Breast epithelium (tissue), 4 donors: ENCODE measurements at places on chromosomes 7 and 10.

DNA sequence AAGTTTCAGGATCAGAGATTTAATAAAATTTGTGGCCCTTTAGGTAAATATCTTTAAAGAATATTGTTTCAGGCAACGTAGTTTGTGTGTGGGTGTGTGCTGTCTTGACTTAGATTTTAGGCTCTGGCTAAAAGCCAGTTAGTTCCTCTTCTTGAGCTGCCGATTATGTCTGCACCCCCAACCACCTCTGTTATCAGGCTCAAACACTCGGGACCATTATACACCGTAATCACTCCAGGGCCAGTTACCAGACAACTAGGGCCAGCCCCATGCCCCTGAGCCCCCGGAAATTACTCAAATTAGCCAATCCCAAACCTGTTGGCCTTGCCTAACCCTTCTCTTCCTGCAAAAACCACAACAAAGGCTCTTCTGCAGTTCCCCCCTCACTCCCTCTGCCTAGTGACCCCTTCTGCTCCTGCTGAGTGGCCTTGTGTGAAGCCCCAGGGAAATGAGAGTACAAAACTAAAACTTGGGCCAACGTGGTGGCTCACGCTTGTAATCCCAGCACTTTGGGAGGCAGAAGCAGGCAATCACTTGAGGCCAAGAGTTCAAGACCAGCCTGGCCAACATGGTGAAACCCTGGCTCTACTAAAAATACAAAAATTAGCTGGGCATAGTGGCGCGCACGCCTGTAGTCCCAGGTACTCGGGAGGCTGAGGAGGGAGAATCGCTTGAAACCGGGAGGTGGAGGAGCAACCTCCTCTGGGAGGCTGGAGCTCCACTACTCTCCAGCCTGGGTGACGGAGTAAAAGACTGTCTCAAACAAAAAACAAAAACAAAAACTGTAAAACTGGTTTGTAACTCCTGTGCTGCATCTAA is 9.2 kb upstream of the HNRNPF start:
- H3K27ac ChIP-seq = peak overlapping the region; percentile 17
- H3K27me3 ChIP-seq = no peaks in the 10 kb centered on the region
- no peak for DNase-seq

- DNase-seq = peak; percentile 12
- H3K4me1 ChIP-seq = no peaks in the 10 kb centered on the region
- H3K4me3 ChIP-seq = peak overlapping the region; percentile 45
- H3K36me3 ChIP-seq = no peaks in the 10 kb centered on the region
- H3K27ac ChIP-seq = peak overlapping the region; percentile 95
- no peaks in the 10 kb centered on the region for H3K27me3 ChIP-seq
Observed at GRCh38 chr7:27123477-27124053, 7.0 kb downstream of the HOXA4 start.

DNA sequence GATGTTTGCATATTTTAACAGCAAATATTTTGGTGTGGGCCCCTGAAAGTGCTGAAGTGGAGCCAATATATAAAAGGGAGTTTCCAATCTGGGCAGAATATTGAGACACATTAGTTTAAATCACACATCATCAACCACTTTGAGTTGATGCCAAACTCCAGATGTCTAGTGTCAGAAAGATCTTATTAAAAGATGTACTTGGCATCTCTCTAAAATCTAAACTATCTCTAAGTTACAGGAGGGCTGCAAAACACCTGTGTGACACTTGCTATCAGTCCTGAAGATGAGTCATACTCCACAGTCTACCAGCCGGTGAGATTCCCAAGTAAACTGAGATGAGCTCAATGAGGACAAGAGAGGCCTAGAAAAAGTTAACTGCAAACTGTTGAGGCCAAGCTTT is 11.4 kb downstream of the JAZF1 start:
- no peaks in the 10 kb centered on the region for H3K4me1 ChIP-seq
- no peak overlapping the region for H3K27ac ChIP-seq
- H3K4me3 ChIP-seq = no peak overlapping the region

DNA sequence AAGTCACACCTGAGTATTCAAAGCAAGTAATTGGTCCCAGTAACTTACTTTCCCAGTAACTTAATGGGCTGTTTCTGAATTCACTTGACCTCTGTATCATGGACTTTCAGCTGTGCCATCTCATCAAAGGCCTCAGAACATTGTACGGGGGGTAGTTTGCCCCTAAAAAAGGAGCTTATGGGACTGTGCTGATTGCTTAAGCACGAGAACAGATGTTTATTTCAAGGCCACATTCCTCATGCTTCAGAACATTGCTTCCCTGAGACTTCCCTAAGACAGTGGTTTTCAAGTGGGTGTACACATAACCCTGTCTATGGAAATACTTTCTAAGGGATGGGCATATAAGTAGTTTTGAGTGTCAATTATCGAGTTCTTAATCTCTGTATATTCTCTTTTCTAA is 26.8 kb downstream of the CALCR start:
- H3K27ac ChIP-seq = no peak overlapping the region
- no peak for DNase-seq
- no peaks in the 10 kb centered on the region for H3K27me3 ChIP-seq
- H3K4me1 ChIP-seq = no peaks in the 10 kb centered on the region
- no peaks in the 10 kb centered on the region for H3K36me3 ChIP-seq

DNA sequence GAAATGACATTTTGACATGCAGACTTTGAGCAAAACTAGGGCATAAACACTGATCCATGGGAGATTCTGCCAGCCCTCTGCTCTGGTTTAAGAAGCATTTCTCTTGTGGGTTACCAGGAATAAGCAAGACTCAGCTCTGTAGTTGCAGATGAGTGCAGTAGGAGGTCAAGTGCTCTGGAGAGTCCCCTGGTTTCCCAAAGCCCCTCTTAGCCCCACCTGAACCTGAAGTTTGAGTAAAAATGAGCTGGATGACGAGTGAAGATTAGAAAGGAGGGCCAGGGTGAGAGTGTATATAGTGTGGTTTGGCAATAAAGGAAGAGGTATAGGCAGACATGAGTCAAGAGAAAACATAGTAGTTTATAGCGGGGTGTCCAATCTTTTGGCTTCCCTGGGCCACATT is 220.3 kb downstream of the ARL4A start:
- no peaks in the 10 kb centered on the region for H3K36me3 ChIP-seq
- no peak overlapping the region for H3K27ac ChIP-seq
- no peaks in the 10 kb centered on the region for H3K4me1 ChIP-seq

GRCh38 chr10:62587011-62587410 is 212.8 kb downstream of the ZNF365 start:
- H3K4me1 ChIP-seq = no peaks in the 10 kb centered on the region
- H3K27ac ChIP-seq = no peak overlapping the region

GRCh38 chr10:103147645-103148044 is 45.4 kb downstream of the NT5C2 start:
- no peak overlapping the region for H3K27ac ChIP-seq
- H3K4me1 ChIP-seq = no peaks in the 10 kb centered on the region
- H3K36me3 ChIP-seq = no peaks in the 10 kb centered on the region
- H3K27me3 ChIP-seq = no peaks in the 10 kb centered on the region

GRCh38 chr7:33671531-33672262 is 233.6 kb upstream of the BMPER start:
- H3K36me3 ChIP-seq = no peaks in the 10 kb centered on the region
- no peaks in the 10 kb centered on the region for H3K4me1 ChIP-seq
- no peaks in the 10 kb centered on the region for H3K27me3 ChIP-seq
- H3K4me3 ChIP-seq = no peak overlapping the region
- no peak for DNase-seq
- H3K27ac ChIP-seq = no peak overlapping the region

DNA sequence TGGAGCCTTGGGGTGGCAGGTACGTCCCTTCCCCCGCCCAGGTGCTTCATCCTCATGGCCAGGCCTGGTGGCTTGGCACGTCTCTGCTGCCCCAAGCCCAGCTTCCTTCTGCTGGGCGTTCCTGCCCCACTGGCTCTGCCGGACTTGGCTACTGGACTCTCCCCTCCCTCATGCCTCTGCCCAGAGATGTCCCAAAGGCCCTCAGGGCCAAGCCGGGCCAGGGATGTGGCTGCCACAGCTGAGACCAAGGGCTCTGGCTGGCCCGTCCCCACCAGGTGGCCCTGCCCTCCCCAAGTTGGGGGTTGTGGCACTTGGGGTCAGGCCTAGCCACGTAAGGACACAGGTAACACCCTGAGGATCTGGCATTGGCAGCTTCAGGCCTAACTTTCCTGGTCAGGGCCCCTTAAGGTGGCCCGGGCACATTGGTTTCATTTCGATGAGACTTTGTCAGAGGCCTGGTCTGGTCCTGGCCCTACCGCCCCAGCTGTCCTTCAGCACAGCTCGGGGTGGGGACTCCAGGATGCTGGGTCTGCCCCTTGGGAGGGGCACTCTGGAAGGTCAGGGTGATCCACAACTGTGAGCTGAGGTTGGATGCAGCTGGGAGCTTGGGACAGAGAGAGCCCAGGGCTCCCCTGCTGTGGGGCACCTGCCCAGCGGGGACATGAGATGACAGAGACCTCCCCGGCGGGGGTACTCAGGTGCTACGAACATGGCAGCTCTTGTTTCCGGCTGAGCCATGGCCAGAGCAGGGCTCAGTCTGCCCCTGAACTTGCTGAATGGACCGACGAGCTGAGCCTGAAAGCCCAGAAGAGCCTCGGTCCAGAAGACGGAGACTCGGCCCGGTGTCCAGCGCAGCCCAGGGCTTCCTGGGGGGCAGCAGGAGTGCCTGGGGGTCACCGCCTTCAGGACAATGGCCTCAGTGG is 2.9 kb downstream of the BHLHA15 start:
- no peaks in the 10 kb centered on the region for H3K36me3 ChIP-seq
- H3K4me3 ChIP-seq = no peak overlapping the region
- DNase-seq = peak; percentile 28

DNA sequence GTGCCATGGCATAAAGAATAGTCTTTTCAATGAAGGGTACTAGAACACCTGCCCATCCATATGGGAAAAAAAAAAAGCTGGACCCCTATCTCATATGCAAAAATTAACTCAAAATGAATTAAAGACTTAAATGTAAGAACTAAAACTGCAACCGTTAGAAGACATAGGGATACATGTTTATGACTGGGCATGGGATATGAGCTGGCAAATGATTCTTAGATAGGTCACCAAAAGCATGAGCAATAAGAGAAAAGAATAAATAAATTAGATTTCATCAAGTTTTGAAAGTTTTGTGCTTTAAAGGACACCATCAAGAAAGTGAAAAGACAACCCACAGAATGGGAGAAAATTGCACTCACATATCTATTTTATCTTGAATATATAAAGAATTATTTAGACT is 222.0 kb downstream of the ADK start:
- no peak for DNase-seq
- H3K27ac ChIP-seq = no peak overlapping the region
- H3K27me3 ChIP-seq = no peaks in the 10 kb centered on the region
- H3K4me3 ChIP-seq = no peak overlapping the region
- no peaks in the 10 kb centered on the region for H3K4me1 ChIP-seq

GRCh38 chr10:72509941-72510340 is 115.9 kb downstream of the MICU1 start:
- H3K36me3 ChIP-seq = no peaks in the 10 kb centered on the region
- no peak overlapping the region for H3K27ac ChIP-seq
- H3K4me1 ChIP-seq = no peaks in the 10 kb centered on the region
- no peaks in the 10 kb centered on the region for H3K27me3 ChIP-seq

DNA sequence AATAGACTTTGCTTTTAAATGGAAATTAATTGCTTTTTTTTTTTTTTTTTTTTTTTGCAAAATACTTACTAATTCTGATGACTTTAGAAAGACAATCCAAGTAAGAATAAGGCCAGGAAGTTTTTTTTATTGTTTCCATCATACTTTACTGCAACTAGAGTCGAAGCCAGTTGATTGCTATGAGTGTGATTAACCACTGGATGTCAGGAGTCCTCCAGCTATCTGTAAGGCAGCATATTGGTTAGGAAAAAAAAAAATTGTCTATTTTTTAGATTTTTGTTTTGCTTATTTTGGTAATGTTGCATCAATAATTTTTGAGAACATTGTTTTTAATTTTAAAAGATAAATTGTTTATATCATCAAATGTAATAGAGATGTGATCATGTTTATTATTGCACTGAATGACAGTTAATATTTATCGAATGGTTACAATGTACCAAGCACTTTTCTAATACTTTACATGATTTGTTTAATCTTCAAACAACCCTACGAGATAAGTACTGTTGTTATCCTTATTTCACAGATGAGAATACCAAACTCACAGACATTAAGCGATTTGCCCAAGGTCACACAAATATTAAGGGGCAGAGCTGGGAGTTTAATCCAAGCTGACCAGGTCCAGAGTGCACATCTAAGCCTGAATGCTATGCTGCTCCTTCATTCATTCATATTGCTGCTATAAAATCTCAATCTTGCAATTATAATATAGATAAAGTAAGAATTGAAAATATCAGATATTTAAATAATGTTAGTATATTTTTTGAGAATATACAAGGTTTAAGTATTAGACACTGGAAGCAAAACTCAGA is 19.9 kb upstream of the LMOD2 start:
- H3K4me3 ChIP-seq = no peak overlapping the region
- H3K4me1 ChIP-seq = no peaks in the 10 kb centered on the region
- H3K27me3 ChIP-seq = no peaks in the 10 kb centered on the region
- H3K36me3 ChIP-seq = no peaks in the 10 kb centered on the region

DNA sequence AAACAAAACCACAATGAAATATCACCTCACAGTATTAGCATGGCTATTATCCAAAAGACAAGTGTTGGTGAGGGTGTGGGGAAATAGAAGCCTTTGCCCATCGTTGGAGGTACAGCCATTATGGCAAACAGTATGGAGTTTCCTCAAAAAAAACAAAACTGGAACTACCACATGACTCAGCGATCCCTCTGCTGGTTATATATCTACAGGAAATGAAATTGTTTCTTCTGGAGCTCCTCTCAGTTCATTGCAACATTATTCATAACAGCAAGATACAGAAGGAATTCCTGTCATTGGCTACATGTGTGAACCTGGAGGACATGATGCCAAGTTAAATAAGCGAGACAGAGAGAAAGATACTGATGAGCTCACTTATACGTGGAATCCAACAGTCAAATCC is 2.4 kb upstream of the UBE3C start:
- DNase-seq = no peak
- H3K4me1 ChIP-seq = peaks cover 15% of the 10 kb centered on the region
- H3K27ac ChIP-seq = peak overlapping the region; percentile 0
- H3K27me3 ChIP-seq = peaks cover 2% of the 10 kb centered on the region
- H3K4me3 ChIP-seq = no peak overlapping the region

- no peaks in the 10 kb centered on the region for H3K4me1 ChIP-seq
- no peaks in the 10 kb centered on the region for H3K36me3 ChIP-seq
- H3K27me3 ChIP-seq = no peaks in the 10 kb centered on the region
- H3K27ac ChIP-seq = no peak overlapping the region
- DNase-seq = no peak
Observed at GRCh38 chr7:88109612-88110011, 110.2 kb downstream of the SRI start.

DNA sequence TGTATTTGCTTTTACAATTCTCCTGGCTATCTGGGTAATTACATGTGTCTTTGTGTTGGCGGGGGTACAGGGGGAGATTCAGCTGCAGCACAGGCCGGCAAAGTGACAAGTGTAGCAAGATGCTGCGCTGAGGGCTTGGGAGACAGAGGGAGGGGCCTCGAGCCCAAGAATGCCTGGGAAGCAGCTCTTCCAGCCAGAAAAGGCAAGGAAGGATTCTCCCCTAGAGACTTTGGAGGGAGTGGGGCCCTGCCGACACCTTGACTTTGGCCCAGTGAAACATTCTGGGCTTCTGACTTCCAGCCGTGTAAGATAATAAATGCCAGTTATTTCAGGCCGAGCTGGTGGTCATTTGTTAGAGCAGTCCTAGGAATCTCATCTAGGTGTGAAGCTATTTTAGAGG is 7.2 kb upstream of the REPIN1 start:
- H3K4me3 ChIP-seq = no peak overlapping the region
- no peak for DNase-seq
- H3K27me3 ChIP-seq = no peaks in the 10 kb centered on the region

GRCh38 chr10:28382525-28383269 is 79.8 kb upstream of the MPP7 start:
- no peaks in the 10 kb centered on the region for H3K4me1 ChIP-seq
- H3K4me3 ChIP-seq = no peak overlapping the region
- H3K36me3 ChIP-seq = no peaks in the 10 kb centered on the region
- DNase-seq = no peak
